ENCODE measurements at places on chromosomes 16 and 17.

DNA sequence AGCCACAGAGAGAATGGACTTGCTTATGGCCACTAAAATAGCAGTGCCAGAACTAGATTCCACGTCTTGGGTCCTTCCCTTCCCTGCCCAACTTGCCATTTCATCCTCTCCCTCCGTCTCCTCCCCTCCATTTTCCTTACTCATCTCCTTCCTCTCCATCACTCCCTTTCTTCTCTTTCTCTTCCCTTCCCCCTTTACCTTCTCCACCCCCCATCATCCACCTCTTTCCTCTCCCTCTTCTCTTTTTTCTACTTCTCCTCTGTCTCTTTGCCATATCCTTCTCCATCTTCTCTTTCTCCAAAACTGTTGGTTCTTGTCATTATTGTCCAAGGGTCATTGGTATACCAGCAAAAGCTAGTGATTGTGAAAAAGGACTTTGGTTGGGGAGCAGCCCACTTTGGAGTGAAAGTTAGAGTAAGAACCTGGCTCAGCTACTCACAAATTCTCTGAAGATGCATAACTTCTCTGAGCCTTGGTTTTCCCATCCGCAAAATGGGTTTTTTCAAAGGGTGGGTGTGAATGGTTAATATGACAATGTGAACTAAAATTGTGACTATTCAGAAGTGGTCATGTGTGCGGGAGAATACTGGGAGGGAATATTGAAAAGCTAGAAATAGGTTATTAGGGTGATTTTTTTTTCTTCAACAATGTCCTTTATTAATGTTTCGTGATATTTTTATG is 393.8 kb downstream of the XYLT1 start:
- DNase-seq, result no peak

DNA sequence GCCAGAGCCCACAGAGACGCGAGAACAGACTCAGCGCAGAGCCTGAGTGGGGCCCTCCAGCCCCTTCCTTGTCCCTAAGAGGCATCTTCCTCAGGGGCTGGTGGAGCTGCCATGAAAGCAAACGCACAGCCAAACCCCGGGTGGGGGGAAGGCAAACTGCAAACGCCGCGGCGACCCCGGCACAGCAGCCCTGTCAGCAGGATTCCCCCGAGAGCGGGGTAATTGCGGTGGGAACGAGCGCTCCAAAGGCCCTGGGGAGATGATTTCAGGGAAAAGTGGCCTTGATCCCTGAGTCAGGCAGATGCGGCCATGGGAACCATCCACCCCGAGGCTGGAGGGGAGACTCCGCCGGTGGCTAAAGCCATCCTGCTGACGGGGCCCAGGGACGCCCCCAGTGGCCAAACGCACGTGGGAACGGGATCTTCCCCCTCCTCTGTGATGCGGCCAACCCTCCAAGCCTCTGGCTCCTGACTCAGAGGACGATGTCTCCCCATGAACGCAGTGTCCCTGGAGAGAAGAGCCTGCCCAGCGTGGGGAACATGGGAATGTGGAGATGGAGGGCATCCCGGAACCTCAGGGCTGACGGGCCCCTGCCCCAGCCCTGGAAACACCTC is 25.1 kb downstream of the SLC7A5 start:
- no peak for DNase-seq

DNA sequence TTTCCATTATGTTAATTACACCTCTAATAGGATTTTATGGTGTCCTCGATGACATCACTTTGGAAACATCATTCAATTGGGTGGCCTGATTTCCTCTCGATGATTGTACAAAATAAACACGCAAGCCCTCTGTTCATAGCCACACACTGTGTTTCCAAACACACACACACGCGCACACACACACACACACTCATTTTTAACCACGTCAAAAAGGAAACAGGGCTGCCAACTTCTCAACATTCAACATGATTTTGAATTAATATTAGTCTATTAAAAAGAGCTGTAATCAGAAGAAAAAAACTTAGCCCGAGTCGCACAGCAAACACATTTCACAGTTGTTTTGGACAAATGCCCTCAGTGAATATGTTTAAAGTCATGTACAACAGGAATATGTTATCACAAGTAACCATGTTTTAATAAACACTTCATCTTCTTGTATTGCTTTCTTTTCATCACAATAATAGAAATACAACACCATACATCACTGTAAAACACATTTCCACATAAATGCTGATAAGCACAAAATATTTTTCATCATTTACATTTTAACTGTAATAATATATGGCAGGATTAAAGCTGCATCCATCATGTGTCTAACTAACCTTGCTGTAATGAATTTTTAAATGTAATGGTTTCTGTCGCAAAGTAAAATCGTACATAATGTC is 219.1 kb upstream of the IRX3 start:
- DNase-seq, result no peak

DNA sequence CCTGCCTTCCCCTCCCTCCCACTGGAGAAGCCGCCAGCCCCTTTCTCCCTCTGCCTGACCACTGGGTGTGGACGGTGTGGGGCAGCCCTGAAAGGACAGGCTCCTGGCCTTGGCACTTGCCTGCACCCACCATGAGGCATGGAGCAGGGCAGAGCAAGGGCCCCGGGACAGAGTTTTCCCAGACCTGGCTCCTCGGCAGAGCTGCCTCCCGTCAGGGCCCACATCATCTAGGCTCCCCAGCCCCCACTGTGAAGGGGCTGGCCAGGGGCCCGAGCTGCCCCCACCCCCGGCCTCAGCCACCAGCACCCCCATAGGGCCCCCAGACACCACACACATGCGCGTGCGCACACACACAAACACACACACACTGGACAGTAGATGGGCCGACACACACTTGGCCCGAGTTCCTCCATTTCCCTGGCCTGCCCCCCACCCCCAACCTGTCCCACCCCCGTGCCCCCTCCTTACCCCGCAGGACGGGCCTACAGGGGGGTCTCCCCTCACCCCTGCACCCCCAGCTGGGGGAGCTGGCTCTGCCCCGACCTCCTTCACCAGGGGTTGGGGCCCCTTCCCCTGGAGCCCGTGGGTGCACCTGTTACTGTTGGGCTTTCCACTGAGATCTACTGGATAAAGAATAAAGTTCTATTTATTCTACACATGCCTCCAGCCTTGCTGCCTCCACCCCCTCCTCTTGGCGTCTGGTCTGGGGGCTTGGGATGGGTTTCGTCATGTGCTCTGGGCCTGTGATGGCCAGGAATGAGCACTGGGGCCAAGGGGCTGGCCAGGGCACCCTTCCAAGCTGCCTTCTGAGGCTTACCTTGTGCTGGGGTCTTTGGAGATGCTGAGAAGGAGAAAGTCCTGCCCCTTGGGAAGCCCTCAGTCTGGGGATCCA is 7.3 kb downstream of the GJD3 start:
- no peak for DNase-seq

GRCh38 chr16:31664683-31665482 is 137.2 kb downstream of the AHSP start:
- DNase-seq, result no peak

- no peak for DNase-seq
These were observed 64.1 kb downstream of the SDK2 start for GRCh38 chr17:73580073-73580710.

DNA sequence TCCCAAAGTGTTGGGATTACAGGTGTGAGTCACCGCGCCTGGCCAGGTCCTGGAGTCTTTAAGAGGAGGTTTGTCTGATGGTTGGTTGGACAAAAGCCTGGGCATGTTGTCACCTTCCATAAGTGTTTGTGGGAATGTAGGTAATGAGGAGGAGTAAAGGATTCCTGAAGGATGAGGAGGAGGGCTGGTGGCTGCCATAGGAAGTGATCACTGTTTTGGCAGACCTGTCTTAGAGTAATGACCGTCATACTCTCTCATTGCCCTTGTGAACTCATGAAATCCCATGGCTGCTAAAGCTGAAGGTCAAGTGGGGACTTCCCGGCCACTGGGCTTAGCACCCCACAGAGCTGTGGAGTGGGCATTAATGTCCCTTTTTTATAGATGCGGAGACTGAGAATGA is 40.5 kb downstream of the TENT4B start:
- no peak for DNase-seq

GRCh38 chr17:78535273-78536197 is 41.7 kb downstream of the DNAH17 start:
- no peak for DNase-seq

GRCh38 chr16:55824473-55825000 is 8.4 kb downstream of the CES1 start:
- DNase-seq, result no peak

DNA sequence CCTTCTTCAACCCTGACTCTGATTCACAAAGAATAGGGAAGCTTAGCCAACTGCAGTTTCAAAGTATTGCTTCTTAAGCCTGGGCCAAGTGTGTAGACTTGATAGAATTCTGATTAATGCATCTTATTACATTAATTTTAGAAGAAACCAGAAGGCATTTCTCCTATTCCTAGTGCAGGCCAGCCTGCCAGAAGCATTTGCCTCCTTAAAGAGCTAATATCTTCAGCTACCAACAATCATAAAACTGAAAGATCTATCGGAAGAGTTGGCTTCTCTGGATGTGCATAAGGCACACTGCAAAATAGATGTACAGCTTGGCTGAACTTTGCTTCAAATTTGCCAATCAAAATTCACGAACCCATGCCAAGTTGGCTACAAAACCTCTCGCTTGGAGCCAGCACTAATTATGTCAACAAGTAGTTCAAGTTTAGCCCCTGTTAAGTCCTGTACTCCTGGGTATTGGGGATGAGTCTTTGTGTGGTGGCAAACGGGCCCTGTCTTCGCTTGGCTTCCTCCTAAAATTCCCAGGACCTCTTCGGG is 717.8 kb downstream of the WWOX start:
- no peak for DNase-seq

DNA sequence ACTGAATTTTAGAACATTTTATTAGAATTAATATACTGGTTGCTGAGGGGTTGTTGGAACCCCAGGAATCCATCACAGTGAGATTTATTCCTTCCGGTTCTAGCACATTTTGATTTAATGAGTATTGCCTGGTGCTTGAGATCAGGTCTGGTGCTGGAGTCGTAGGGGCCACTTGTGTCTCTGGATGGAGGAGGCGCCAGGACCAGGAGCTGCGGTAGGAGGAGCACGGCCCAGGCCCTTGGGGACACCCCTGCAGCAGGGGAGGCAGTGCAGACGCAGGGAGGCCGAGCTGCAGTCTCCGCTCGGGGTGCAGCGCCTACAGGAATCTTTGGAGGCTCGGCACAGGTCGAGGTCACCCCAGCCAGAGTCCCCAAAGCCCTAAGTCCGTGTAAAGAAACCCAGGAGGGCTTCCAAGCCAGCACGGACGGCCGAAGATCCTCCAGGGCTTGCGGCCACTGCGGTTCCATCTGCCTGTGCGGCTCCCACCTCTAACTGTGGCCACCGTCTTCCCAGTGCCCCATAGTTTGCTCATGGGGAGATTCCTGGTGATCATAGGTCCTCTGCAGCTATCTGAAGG is 66.2 kb upstream of the CREBBP start:
- DNase-seq, result no peak

DNA sequence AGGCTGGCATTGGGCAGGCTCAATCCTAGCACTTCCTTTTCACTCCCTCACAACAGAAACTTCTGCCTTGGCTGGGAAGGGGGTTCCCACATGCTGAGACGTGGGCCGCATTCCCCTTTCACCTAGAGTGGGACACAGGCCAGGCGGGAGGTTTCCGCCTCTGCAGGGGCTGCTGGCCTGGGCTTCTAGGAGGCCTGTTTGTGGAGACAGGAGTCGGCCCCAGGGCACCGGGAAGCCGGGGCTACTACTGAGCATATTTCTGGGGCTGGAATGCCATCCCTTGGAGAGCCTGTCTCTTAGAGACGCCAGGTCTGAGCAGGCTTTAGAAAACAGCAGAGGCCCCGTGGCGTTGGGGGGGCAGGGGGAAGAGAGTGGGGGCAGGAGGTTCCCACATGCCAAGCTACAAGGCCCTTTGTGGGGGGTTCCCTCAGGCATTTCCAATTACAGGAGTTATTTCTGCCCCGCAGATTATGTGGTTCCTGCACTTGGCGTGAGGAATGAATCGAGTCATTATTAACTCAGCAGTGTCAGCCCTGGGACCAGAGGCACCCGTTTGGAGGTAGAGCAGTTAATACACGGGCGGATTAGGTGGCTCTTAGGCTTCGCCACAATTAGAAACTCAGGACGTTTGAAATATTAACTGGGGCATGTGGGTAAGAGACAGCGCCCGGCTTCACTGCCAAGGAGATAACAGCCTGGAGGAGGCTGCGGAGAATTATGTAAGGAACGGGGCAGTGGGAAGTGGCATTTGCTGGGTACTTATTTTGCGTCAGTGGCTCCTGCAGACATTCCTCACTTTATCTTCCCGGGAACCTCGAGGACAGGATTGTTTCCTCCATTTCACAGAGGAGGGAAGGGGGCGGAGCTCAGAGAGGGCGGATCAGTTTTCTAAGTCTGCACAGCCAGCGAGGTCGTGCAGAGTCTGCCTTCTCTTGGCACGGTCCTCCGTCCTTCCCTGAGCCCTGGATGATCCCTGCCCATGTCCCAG is 162.5 kb downstream of the MAF start:
- no peak for DNase-seq

DNA sequence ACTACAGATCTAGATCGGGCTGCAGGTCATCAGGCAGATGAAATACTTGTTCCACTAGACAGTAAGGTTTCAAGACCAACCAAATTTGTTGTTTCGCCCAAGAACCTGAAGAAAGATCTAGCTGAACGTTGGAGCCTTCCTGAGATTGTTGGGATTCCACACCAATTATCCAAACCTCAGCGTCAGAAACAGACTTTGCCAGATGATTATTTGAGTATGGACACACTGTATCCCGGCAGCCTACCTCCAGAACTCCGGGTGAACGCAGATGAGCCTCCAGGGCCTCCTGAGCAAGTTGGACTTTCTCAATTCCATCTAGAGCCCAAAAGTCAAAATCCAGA is 14.4 kb downstream of the LRRC37B start:
- no peak for DNase-seq

DNA sequence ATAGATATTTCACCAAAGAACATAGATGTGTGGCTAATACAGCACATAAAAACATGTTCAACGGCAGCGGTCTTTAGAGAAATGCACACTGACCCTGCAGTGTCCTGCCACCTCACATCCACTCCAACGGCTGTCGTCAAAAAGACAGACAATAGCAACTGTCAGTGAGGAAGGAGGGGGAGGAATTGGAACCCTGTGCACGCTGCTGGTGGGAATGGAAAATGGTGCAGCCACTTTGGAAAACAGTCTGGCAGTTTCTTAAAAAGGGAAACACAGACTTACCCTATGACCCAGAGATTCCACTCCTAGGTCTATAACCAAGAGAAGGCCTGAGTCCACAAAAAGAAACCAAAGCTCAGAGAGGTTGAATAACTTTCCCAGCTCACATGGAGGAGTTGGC is 7.7 kb downstream of the CEP295NL start:
- no peak for DNase-seq

DNA sequence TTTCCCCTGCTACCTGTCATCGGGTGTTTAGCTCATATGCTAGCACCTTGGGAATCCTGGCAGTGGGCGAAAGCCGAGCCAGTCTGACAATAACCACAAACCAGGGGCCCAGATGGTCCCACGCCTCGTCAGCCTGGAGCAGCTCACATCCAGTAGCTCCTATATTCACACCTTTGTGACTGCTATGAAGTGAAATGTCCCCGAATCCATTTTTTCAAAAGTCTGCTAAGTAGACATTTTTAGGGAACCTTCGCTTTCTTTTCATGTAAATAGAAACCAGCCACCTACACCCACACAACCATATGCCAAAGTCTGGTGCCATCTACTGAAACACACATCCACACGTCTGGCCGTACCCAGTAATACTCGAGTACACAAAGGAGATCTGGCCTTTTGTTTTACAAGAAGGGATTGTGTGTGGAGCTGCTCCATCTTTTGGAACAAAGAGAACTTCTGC is 176.8 kb downstream of the SLC39A11 start:
- DNase-seq, result no peak
